Activated naive CD8-positive, alpha-beta T cell treated with anti-CD3 and anti-CD28 coated beads for 36 hours (primary cell): ENCODE measurements at places on chromosomes 1 and 21. TPM values are rescaled to one million over a fixed set of nuclear protein-coding genes. Genes with fewer than 3 reads are reported as not detected.

The CD101 gene
- 0.12 TPM for total RNA-seq

The SPRR2E gene
- total RNA-seq: not detected

The MXRA8 gene
- 0.50 TPM for total RNA-seq

The CR2 gene
- 1.6 TPM for total RNA-seq

The SDC3 gene
- total RNA-seq: 0.43 TPM

The SPRR2D gene
- not detected for total RNA-seq

The OR6N2 gene
- not detected for total RNA-seq

GRCh38 chr21:37642493-37642892 lies 273.8 kb downstream of the KCNJ6 start:
- no peak overlapping the region for H3K27ac ChIP-seq
- H3K27me3 ChIP-seq: peaks cover 26% of the 10 kb centered on the region
- no peaks in the 10 kb centered on the region for H3K4me1 ChIP-seq
- H3K36me3 ChIP-seq: no peaks in the 10 kb centered on the region

DNA sequence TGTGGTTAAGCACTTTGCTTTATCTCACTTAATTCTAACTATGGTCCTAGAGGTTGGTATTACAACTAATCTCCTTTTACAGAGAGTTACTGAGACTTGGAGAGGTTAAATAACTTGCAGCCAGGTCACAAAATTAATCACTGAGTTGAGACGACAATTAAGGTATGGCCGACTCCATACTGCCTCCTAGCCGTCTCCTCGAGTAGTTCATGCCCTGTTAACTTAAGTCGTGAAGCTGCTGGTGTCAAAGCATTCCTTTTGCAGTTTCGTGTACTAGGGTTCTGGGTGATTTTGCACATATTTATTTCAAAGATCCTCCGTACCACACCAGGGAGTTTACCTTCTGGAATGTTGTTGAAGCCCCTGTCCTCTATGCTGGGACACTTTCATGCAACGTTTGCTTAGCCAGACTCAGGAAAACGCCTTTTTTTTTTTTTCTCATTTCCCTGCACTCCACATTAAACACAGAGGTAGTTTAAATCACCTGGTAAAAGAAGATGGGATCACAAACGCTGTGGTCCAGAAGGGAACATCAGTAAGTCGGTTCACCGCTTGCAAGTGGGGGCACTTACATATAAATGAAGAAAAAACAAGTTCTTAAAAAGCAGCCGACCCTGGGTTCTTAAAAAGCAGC lies 570 bp upstream of the NEK7 start:
- peak; percentile 66 for DNase-seq
- no peaks in the 10 kb centered on the region for H3K27me3 ChIP-seq
- H3K27ac ChIP-seq: peak overlapping the region; percentile 86
- peaks cover 22% of the 10 kb centered on the region for H3K4me1 ChIP-seq

DNA sequence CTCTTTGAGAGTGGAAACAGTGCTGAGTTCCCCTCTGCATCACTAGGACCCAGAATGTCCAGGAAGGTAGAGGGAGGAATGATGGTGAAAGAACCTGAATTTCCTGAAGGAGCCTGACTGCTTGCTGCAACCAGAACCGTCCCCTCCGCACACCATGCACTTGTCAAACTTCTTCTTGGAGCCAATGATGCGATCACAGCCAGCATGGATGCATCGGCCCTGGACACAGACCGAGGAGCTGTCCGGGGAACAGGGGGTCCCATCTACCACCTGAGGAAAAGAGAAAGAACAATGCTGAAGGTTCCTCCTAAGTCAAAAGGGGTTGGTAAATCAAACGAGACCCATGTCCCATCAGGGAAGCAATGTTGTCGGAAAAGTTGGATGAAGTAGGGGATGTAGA lies 6.9 kb downstream of the ADAMTS4 start:
- no peak for DNase-seq
- peaks cover 36% of the 10 kb centered on the region for H3K4me1 ChIP-seq
- H3K4me3 ChIP-seq: no peak overlapping the region
- H3K27ac ChIP-seq: no peak overlapping the region
- H3K27me3 ChIP-seq: no peaks in the 10 kb centered on the region

DNA sequence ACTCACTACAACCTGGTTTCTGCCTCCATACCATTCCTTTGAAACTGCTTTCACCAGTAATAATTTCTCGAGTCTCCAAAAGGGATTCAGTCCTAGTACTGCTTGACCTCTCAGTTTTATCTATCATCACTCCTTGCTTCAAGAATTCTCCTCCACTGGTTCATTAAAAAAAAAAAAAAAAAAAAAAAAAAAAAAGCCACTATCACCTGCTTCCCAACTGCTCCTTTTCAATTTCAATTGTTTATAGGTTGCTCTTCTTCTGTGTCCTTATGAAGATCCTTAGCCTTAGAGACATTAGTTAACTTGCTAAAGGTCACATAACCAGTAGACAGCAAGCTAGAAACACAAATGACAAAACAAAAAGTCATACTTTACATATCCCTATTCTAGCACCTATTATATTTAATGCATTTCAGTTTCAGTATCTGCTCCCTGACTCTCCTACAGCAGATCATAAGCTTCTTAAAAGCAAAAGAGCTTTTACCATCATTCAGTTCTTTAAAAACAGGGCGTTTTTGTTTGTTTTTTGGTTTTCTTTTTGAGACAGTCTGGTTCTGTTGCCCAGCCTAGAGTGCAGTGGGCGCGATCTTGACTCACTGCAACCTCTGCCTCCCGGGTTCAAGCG lies 7.1 kb downstream of the NRDC start:
- no peak for DNase-seq
- H3K27ac ChIP-seq: no peak overlapping the region
- H3K27me3 ChIP-seq: no peaks in the 10 kb centered on the region

DNA sequence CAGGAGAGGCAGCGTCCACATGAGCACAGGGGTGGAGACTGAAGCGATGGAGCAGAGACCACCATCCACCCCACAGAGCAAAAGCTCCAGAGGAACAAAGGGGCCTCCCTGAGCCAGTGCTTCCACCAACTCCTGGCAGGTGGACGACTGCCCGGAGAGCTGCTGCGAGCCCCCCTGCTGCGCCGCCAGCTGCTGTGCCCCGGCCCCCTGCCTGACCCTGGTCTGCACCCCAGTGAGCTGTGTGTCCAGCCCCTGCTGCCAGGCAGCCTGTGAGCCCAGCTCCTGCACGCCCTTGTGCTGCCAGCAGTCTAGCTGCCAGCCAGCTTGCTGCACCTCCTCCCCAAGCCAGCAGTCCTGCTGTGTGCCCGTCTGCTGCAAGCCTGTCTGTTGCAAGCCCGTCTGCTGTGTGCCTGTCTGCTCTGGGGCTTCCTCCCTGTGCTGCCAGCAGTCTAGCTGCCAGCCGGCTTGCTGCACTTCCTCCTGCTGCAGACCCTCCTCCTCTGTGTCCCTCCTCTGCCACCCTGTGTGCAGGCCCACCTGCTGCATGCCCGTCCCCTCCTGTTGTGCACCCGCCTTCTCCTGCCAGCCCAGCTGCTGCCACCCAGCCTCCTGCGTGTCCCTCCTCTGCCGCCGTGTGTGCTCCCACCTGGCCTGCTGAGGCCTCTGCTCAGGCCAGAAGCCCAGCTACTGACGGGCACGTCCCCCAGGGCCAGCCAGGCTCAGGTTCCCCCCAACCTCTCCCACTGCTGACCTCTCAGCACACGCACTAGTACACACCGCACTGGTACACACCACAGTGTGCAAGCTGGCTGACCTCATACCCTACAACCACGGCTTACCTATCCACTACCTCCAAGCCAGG lies 5.4 kb downstream of the KRTAP10-12 start:
- H3K36me3 ChIP-seq: peaks cover 9% of the 10 kb centered on the region
- no peak for DNase-seq
- no peak overlapping the region for H3K4me3 ChIP-seq
- peaks cover 6% of the 10 kb centered on the region for H3K4me1 ChIP-seq
- H3K27ac ChIP-seq: no peak overlapping the region

- H3K27ac ChIP-seq: peak overlapping the region; percentile 77
- H3K27me3 ChIP-seq: no peaks in the 10 kb centered on the region
- no peak for DNase-seq
- H3K4me3 ChIP-seq: peak overlapping the region; percentile 44
These were observed 8.6 kb downstream of the PRKACB start for GRCh38 chr1:84152649-84153056.

DNA sequence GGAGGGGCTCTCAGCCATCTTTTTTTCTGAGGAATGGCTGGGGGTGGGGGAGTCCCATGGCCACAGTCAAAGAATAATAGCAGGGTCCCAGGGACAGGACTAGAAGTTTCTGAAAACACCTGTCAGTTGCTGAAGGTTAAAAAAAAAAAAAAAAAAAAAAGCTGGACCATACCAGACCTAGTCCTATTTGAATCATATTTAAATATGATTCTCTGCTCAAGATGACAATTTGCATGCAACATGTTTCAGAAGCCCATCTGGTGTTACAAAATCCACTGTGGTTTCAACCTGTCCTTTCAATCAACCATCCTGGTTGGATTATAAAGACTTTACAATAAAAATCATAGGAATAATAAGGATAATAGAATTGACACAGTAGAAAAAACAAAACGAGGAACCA lies 153.7 kb downstream of the TENT5C start:
- no peak overlapping the region for H3K27ac ChIP-seq
- no peak overlapping the region for H3K4me3 ChIP-seq
- peaks cover 39% of the 10 kb centered on the region for H3K27me3 ChIP-seq
- peaks cover 5% of the 10 kb centered on the region for H3K4me1 ChIP-seq

DNA sequence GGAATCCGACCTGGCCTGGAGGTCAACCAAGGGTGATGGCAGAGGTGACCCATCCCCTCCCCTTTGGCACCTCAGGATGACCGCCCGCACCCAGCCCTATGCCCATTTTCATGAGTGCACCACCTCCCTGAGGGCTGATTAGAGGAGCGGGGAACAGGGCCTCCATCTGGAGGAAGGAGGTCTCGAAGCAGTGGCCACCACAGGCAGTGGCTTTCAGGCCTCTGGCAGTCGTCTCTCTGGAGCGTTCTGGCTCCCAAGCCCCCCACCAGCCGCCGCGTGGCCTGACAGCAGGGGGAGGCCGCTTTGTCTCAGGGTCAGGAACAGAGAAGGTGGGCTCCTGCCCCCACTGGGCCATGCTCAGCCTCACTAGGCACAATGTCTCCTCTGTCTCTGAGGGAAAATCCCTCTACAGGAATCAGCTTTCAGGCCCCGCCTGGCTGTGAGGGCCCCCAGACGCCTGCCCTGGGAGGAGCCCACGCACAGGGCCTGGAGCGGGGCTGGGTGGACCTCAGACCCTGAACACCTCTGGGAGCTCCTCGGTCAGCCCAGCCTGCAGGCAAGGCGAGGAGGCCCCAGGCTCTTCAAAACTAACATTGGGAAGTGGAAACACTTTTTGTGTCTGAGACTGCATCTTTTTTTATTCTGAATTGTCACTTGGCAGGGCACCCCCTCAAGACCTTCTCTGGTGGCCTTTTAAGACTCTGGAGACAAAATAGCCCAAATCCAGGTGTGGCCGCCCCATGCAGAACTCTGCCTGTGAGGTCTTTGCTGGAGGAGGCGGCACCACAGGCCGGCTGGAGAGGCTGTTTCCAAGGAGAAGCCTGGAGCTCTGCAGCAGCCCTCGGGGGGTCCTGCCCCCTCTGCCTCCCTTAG lies 127.7 kb upstream of the ARHGEF16 start:
- H3K4me1 ChIP-seq: no peaks in the 10 kb centered on the region
- DNase-seq: no peak
- no peak overlapping the region for H3K4me3 ChIP-seq
- no peak overlapping the region for H3K27ac ChIP-seq

DNA sequence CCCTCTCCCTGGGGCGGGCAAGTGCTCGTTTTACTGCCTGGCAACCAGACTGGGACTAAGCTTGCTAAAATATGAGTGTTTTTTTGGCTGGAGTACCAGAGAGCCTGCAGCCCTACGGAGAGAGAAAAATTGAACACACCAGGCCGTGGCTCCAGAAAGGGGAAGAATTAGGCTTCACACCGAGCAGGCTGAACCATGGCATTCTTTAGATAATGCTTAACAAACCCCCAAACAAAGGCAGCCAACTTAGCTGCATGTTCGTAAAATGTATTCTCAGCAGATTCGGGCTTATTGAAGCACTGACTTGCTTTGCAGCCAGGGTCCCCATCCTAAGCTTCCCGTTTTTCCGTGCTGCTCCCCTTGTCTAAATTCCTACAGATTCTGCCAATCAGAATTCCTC lies 76.6 kb downstream of the LMX1A start:
- H3K4me1 ChIP-seq: no peaks in the 10 kb centered on the region
- DNase-seq: no peak
- H3K4me3 ChIP-seq: no peak overlapping the region
- no peaks in the 10 kb centered on the region for H3K36me3 ChIP-seq
